Spinal cord (tissue), 10 donors: ENCODE measurements at places on chromosomes 16 and 17. TPM values are rescaled to one million over a fixed set of nuclear protein-coding genes. Genes with fewer than 3 reads are reported as not detected.

DNA sequence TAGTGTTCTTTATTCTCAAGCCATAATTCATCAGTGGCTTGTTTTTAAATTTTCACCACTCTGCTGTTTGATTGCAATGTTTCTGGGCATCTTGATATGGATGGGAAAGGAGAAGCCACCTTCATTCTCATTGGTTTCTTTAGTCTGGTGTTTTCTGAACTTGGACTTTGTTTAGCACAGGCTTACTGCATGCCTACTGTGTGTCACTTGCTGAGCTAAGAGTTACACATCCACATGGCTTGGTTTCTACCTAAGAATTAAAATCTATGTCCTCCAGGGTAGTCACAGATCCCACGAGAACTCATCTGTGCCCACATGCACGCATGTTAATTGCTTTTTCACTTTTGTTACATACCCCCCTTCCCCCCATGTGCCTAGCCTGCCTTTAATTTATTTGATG, 4.6 kb downstream of the CMIP start:
- H3K36me3 ChIP-seq, result peaks cover 4% of the 10 kb centered on the region
- peaks cover 61% of the 10 kb centered on the region for H3K4me1 ChIP-seq
- H3K27ac ChIP-seq, result no peak overlapping the region
- no peak overlapping the region for H3K4me3 ChIP-seq
- no peaks in the 10 kb centered on the region for H3K27me3 ChIP-seq
- no peak for DNase-seq

DNA sequence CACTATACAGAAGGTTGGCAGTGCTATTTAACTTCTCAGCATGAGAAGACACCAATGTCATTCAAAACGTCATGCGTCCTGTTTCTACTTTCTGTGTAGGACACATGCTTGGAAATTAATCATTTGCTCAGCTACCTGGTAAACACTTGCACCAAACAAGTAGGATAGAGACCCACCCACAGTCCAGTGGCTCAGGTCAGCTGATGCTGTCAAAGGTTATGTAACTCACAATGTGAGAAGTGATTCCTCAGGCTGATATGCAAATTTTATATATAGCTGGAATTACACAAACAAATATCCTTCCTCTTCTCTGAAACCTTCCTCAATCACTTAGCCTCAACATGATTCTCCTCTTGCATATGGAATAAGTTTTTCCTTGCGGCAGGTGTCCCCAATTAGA, 59.6 kb downstream of the ZZEF1 start:
- H3K27me3 ChIP-seq, result no peaks in the 10 kb centered on the region
- H3K36me3 ChIP-seq, result peaks cover 63% of the 10 kb centered on the region
- no peak overlapping the region for H3K4me3 ChIP-seq
- no peak overlapping the region for H3K27ac ChIP-seq

GRCh38 chr17:83061586-83061985, 17.8 kb upstream of the METRNL start:
- peaks cover 12% of the 10 kb centered on the region for H3K4me1 ChIP-seq
- H3K27ac ChIP-seq, result no peak overlapping the region
- H3K27me3 ChIP-seq, result no peaks in the 10 kb centered on the region
- H3K36me3 ChIP-seq, result no peaks in the 10 kb centered on the region

GRCh38 chr17:15931394-15931793, 13.5 kb upstream of the ADORA2B start:
- H3K27ac ChIP-seq, result no peak overlapping the region
- no peak overlapping the region for H3K4me3 ChIP-seq
- no peaks in the 10 kb centered on the region for H3K27me3 ChIP-seq
- DNase-seq, result no peak

DNA sequence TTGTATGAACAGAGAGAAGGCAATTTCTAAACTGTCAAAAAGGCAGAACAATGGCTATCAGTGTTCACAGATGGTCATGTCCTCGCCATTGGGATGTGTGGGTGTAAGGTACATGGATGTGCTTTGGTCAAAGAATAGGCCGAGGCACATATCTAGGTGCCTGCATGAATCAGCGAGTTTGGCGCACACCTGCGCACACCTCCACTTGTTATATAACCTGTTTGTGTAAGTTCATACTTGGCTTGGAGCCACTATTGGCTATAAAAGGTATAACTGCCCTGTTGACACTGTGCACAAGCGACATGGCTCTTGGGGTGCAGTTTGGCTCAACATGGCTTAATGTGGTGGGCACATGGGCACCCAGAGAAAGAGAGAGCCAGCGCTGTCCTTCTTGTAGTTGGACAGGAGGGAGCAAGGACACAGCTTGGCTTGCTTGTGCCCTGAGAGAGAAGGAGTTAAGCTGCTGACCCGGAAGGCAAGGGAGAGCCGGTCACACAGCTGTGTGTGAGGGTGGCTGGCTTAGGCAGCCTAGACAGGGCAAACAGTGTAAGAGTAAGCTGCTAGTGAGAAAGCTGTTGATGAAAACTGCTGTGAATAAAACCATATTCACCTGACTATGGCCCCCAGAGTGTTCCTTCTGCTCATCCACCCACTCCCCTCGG, 499.1 kb downstream of the KCNJ2 start:
- H3K4me1 ChIP-seq, result no peaks in the 10 kb centered on the region
- H3K27ac ChIP-seq, result no peak overlapping the region
- no peak for DNase-seq
- H3K36me3 ChIP-seq, result no peaks in the 10 kb centered on the region
- H3K4me3 ChIP-seq, result no peak overlapping the region
- H3K27me3 ChIP-seq, result no peaks in the 10 kb centered on the region

- no peak overlapping the region for H3K27ac ChIP-seq
- peaks cover 15% of the 10 kb centered on the region for H3K4me1 ChIP-seq
- no peak for DNase-seq
Observed at GRCh38 chr17:80955078-80955477, 36.6 kb upstream of the CHMP6 start.

DNA sequence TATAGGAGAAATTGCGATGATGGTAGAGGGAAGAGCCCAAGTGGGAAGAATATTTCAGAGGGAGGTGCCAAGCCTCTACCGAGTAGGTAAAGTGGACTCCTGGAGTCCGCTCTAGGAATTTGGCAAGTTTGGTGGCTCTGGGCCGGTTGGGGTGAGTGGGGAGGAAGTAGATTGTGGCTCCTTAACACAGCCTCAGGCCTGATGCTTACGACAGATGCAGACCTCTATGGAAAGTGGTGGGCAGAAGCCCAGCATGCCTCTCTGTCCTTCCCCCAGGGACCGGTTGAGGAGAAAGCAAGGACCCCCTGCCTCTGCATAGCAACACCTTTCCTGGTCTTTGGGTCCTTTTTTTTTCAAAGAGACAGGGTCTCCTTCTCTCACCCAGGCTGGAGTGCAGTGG, 55.9 kb upstream of the SIAH1 start:
- H3K36me3 ChIP-seq, result no peaks in the 10 kb centered on the region
- H3K4me3 ChIP-seq, result no peak overlapping the region
- no peak overlapping the region for H3K27ac ChIP-seq
- H3K4me1 ChIP-seq, result no peaks in the 10 kb centered on the region
- no peaks in the 10 kb centered on the region for H3K27me3 ChIP-seq
- no peak for DNase-seq

- H3K4me3 ChIP-seq, result no peak overlapping the region
- H3K36me3 ChIP-seq, result no peaks in the 10 kb centered on the region
- H3K27me3 ChIP-seq, result peaks cover 2% of the 10 kb centered on the region
- no peak for DNase-seq
- H3K27ac ChIP-seq, result no peak overlapping the region
- H3K4me1 ChIP-seq, result peaks cover 40% of the 10 kb centered on the region
Observed at GRCh38 chr17:77721846-77722160, 236.7 kb upstream of the TNRC6C start.

DNA sequence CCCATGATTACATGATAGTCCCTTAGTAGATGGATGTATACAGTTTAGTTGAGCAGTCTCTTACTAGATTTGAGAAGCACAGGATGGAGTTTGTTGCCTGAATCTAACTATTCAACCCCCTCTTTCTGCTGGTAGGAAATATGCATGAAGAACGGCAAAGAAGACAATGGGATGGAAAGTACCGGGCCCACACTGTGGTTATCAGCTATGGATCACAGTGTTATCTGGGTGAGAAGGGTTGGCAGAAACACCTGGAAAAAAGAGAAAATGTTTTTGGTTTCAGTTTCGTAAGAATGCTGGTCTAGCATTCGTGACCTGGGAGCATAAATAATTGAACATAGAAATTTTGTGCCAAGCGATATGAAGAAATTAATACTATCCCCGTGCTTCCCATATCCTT, 53.1 kb downstream of the ANKFN1 start:
- no peaks in the 10 kb centered on the region for H3K27me3 ChIP-seq
- no peaks in the 10 kb centered on the region for H3K4me1 ChIP-seq
- no peak for DNase-seq
- H3K36me3 ChIP-seq, result peaks cover 3% of the 10 kb centered on the region
- no peak overlapping the region for H3K27ac ChIP-seq

- DNase-seq, result no peak
- peaks cover 46% of the 10 kb centered on the region for H3K27me3 ChIP-seq
- no peak within 1 kb of the TSS for H3K4me3 ChIP-seq
- peaks cover 8% of the 10 kb centered on the region for H3K4me1 ChIP-seq
- no peaks in the 10 kb centered on the region for H3K36me3 ChIP-seq
Observed at GRCh38 chr16:89200124-89200849, at the start of gene SLC22A31. TSS of gene SLC22A31 (minus strand) at chr16:89200537. CDS start at chr16:89200501, 36 bp downstream.

- no peak for DNase-seq
- no peak overlapping the region for H3K4me3 ChIP-seq
- no peaks in the 10 kb centered on the region for H3K27me3 ChIP-seq
- H3K36me3 ChIP-seq, result no peaks in the 10 kb centered on the region
- peaks cover 10% of the 10 kb centered on the region for H3K4me1 ChIP-seq
Observed at GRCh38 chr16:66238696-66239095, 127.8 kb upstream of the CDH5 start.

DNA sequence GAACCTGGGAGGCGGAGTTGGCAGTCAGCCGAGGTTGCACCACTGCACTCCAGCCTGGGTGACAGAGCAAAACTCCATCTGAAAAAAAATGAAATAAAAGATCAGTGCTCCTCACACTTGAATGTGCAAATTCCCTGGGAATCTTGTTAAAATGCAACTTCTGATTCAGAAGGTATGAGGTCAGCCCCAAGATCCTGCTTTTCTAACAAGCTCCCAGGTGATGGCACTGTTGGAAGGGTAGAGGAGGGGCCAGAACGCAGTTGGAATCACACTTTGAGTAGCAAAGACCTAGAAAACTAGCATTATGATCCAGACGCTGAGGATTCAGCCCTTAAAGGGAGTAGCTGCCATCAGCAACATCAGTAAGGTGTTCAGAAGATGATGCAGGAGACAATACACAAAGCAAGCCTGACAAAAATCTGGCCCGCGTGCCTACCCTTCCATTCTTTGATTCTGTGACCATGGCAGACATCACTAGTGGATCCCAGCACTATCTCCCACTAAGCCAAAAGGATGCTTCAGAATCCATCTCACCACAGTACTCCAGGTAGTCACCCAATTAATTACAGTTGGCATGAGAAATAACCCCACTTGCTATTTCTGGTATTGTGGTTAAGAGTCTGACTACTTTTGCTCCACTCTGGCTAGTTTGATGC, 33.1 kb upstream of the MEIOC start:
- H3K27ac ChIP-seq, result no peak overlapping the region
- H3K36me3 ChIP-seq, result no peaks in the 10 kb centered on the region
- H3K4me1 ChIP-seq, result peaks cover 7% of the 10 kb centered on the region
- H3K27me3 ChIP-seq, result no peaks in the 10 kb centered on the region

DNA sequence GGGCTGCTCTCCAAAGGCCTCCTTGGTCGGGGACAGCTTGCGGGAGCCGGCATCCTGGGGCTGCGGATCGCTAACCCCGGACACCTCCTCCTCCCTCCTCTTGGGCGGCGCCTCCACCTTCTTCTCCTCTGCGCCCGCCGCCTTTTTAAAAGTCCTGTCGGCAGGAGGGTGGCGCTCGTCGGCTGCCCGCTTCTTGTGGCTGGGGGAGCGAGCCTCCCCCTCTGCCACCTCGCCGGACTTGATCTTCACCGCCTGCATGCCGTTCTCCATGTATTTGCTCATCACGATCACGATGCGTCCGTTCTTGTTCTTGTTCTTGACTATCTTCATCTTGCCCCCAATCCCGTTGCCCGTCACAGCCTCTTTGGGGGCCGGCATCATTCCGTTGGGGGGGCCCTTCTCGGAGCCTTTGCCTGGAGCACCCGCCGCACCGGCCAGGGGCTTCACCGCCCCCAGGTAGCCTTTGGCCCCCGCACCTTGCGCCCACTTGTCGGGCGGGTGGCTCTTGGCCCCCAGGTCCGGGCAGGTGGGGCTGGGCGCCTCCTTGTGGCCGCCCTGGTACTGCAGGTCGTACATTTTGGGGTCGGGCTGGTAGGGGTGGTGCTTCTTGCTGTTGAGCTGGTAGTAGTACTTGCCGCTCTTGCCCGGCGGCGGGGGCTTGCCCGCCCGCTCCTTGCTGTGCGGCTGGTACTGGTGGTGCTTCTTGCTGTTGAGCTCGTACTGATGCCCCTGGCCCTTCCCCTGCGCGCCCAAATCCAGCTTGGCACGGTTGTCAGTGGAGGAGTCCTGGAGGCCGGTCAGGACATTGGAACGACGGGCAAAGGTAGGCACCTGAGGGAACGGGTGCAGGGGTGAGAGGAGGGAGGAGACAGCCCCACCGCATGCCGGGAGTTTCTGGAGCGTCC, 4.4 kb downstream of the CBX4 start:
- peaks cover 81% of the 10 kb centered on the region for H3K4me1 ChIP-seq
- H3K27me3 ChIP-seq, result peaks cover under 1% of the 10 kb centered on the region
- H3K36me3 ChIP-seq, result peaks cover 54% of the 10 kb centered on the region
- no peak for DNase-seq
- no peak overlapping the region for H3K27ac ChIP-seq
- no peak overlapping the region for H3K4me3 ChIP-seq

- no peak overlapping the region for H3K4me3 ChIP-seq
- no peaks in the 10 kb centered on the region for H3K36me3 ChIP-seq
- no peak for DNase-seq
Observed at GRCh38 chr16:55369151-55369550, 45.1 kb downstream of the IRX6 start.

GRCh38 chr17:47875011-47875985, 20.7 kb upstream of the SP2 start:
- H3K4me1 ChIP-seq, result peaks cover 21% of the 10 kb centered on the region
- no peak overlapping the region for H3K27ac ChIP-seq
- no peaks in the 10 kb centered on the region for H3K36me3 ChIP-seq

DNA sequence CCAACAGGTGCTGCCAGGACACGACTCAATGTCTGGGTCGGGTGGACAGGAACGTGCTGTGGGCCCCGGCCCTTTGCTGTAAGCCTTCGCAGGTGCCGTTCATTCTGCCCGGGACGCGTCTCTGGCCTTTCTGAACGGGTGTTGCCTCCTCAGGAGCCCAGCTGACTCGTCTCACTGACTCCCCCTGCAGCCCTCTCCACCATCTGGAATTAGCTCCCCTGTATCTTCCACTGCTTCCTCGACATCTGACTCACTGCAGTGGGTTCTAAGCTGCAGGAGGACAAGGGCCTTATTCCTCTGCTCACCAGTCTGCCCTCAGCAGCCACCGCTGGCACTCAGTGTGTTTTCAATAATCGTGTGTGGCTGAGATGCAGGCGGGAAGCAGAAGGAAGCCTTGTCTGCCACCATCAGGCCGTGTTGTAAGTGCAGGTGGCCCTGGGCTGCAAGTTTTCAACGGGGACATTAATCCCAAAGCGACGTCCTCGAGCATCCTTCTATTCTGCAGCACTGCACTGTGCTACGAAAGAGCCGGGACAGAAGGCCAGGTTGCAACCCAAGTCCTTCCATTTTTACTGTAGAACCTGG, 256.2 kb downstream of the FOXL1 start:
- H3K4me1 ChIP-seq, result no peaks in the 10 kb centered on the region
- H3K36me3 ChIP-seq, result no peaks in the 10 kb centered on the region
- DNase-seq, result no peak
- H3K27me3 ChIP-seq, result peaks cover 3% of the 10 kb centered on the region
- H3K4me3 ChIP-seq, result no peak overlapping the region

GRCh38 chr16:23120562-23120961, 28.7 kb downstream of the USP31 start:
- H3K4me1 ChIP-seq, result peaks cover 5% of the 10 kb centered on the region
- no peaks in the 10 kb centered on the region for H3K36me3 ChIP-seq
- H3K27ac ChIP-seq, result no peak overlapping the region
- H3K4me3 ChIP-seq, result no peak overlapping the region
- no peaks in the 10 kb centered on the region for H3K27me3 ChIP-seq

The TLCD3B gene
- 136 TPM for polyA plus RNA-seq

The PLK1 gene
- 20.0 TPM for polyA plus RNA-seq

The FOXK2 gene
- polyA plus RNA-seq, result 50.3 TPM

The RNU2-1 gene
- 1.2 TPM for polyA plus RNA-seq
